Activated CD4-positive, alpha-beta T cell treated with anti-CD3 and anti-CD28 coated beads, Interleukin-2, amount 10 ng/mL, durations not matched to agents 7 days and 5 days (primary cell): ENCODE measurements at places on chromosomes 11 and 22.

DNA sequence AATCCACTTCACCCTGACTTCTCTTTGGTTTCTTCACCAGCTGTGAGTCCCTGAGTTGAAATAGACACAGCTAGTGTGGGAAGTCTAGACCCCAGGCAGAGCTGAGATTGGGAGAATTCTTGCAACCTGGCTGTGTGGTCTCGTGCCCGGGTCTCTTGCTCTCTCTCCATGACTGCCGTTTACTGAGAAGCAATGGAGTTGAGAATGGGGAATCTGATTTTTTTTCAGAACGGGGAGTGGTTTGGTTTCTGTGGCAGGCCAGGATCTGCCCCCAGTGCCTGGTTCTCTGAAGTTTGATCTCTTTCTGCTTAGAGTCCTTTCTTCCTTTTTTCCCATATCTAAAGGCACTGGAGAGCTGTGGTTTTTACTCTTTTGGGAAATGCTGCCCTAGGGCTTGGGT lies 1.5 kb downstream of the SIDT2 start:
- no peaks in the 10 kb centered on the region for H3K27me3 ChIP-seq
- peaks cover 2% of the 10 kb centered on the region for H3K36me3 ChIP-seq
- DNase-seq, result no peak
- peaks cover 29% of the 10 kb centered on the region for H3K4me1 ChIP-seq

DNA sequence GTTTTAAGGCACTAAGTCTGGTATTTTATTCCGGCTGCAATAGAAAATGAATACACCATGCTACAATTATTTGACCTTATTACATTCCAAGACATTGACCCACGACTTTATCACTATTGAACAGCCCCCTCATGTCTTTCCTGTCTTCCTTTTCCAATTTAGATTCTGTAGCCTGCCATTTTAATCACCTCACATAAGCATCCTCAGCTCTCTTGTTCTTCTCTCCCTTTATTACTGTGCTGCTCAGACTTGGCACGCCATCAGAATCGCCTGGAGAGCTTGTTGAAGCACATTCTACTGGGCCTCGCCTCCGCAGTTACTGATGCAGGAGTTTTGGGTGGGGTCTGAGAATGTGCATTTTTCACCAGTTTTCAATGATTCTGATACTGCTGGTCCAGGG lies 38.7 kb upstream of the SWAP70 start:
- no peak overlapping the region for H3K4me3 ChIP-seq
- DNase-seq, result no peak
- peaks cover 7% of the 10 kb centered on the region for H3K27me3 ChIP-seq
- H3K4me1 ChIP-seq, result no peaks in the 10 kb centered on the region
- H3K27ac ChIP-seq, result no peak overlapping the region

DNA sequence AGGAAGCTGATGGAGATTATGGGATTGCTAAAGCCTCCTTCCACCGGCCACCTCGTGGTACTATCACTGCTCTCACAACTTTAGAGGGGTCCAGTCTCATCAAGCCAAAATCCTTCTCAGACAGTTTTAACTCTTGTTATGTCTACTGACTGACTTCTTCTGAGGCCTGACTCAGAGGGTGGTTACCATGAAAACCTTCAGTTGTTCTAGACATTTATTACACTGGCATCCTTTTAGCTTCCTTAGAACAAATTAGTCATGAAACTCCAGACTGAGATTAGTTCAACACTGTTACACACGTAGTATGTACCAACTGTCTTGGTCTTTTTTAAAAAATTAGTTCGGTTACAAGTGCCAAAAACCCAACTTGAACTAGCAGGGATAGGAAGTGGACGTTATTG lies 7.5 kb downstream of the DIXDC1 start:
- DNase-seq, result no peak
- no peaks in the 10 kb centered on the region for H3K27me3 ChIP-seq
- H3K36me3 ChIP-seq, result peaks cover 3% of the 10 kb centered on the region
- peak overlapping the region; percentile 22 for H3K27ac ChIP-seq

- no peak overlapping the region for H3K4me3 ChIP-seq
- H3K4me1 ChIP-seq, result peaks cover 9% of the 10 kb centered on the region
- no peak overlapping the region for H3K27ac ChIP-seq
- peaks cover 22% of the 10 kb centered on the region for H3K27me3 ChIP-seq
- H3K36me3 ChIP-seq, result no peaks in the 10 kb centered on the region
- peak; percentile 51 for DNase-seq
Measured at GRCh38 chr11:114036147-114036811, 23.2 kb upstream of the ZBTB16 start.

DNA sequence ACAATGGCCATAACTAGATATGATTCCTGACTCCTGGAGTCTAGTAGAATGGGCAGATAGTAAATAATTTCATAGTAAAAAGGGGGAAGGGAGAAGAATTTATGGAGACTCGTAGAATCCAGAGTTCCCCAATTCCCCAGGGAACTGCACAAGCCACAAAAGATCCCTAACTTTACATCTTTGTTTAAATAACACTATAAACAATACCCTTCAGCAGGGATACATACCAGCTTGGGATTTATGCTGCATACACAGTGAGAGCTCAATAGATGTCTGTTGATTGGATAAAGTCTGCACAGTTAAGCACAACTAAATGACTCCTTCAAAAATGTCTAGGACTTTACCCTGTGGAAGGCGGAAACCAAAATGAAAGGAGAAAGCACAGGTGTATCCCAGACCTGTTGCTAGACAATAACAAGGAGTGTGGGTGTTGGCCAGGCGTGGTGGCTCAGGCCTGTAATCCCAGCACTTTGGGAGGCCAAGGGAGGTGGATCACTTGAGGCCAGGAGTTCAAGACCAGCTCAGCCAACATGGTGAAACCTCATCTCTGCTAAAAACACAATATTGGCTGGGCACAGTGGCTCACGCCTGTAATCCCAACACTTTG lies 6.8 kb downstream of the SLC35F2 start:
- DNase-seq, result no peak
- H3K4me3 ChIP-seq, result no peak overlapping the region
- H3K27me3 ChIP-seq, result no peaks in the 10 kb centered on the region
- peaks cover 20% of the 10 kb centered on the region for H3K4me1 ChIP-seq
